ENCODE measurements at places on chromosomes 7 and 10.
A peak's percentile ranks its signal among the peaks of the same experiment; 100 is the strongest.

DNA sequence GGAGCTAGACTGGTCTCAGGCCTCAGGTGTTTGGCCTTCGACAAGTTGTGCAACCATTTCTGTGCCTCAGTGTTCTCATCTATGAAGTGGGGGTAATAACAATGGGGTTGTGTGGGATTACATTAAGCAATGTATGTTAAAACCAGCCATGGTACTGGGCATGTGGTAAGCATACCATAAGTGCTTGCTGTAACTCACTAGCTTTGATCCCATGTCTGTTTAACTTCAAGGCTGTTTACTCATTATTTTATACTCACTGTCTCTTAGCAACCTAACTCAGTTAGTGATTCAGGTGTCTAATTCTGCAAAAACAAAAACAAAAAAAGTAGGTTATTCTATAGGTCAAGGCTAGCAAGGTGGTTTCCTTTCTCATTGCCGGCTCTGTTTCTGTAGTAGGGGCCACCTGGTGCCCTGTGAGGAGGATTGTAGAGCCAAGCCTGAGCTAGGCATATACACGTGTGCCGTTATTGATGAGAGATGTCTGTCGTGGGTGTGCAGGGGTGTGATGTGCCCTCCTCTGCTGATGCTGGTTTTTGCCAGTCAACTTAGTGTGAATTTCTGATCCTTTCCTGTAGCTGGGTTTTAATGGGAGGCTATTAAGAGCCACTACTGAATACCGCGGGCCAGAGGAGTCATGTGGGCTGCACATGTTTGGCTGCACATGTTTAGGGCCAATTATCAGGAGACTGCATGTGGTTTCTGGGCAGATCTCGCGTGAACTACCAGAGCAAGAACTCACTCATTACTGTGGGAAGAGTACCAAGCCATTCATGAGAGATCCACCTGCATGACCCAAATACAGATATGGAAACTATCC, 56.2 kb downstream of the EEPD1 start:
- DNase-seq: no peak

DNA sequence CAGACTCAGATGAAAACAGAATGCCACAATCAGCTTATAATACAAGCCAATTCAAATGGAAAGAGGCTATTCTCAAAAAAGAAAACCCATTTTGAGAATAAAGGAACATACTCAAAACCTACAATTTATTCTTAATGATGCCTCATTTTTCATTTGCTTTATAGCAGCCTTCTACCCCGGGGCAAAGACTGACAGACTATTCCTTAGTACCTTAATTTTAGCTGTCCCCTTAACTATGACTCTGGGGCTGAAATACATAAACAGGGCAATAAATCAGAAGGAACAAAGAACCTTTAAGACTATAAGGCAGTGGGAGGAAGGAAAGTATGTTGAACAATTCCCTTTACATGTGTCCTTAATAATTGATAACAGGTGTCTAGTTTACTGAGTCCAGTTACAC, 76.8 kb downstream of the TMEM106B start:
- DNase-seq: no peak

- no peak for DNase-seq
Measured at GRCh38 chr10:6221192-6221940, 18.6 kb downstream of the PFKFB3 start.

DNA sequence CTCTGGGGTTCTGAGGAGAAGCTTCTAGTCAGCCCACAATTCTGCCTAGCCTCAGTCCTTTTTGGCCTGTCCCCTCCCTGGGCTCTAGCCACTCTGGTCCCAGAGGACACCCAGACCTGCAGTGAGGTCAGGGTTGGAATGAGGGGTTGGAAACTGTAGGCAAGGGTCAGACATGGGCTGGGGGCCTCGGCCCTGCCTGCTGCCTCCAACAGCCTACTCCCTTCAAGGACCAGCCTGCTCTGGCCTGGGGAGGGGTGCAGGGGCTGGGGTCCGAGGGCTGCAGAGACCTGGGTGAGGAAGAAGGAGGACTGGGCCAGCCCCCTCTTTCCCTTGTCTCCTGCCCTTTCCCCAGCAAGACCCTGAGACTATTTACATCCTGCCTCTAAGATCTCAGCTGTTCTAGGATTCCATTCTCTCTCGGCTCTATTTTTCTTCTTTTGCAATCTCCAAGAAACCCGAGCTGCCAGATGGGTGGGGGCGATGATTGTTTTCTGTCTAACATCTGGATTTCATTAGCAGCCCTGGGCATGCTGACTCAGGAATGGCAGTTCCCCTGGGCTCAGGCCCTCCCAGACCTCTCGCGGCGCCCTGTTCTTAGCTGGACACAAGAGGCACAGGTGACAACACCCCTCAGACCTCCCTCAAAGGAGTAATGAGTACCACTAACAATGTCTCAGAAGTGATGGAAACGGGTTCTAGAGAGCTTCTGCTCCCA, 23.1 kb downstream of the ZCCHC24 start:
- DNase-seq: no peak

DNA sequence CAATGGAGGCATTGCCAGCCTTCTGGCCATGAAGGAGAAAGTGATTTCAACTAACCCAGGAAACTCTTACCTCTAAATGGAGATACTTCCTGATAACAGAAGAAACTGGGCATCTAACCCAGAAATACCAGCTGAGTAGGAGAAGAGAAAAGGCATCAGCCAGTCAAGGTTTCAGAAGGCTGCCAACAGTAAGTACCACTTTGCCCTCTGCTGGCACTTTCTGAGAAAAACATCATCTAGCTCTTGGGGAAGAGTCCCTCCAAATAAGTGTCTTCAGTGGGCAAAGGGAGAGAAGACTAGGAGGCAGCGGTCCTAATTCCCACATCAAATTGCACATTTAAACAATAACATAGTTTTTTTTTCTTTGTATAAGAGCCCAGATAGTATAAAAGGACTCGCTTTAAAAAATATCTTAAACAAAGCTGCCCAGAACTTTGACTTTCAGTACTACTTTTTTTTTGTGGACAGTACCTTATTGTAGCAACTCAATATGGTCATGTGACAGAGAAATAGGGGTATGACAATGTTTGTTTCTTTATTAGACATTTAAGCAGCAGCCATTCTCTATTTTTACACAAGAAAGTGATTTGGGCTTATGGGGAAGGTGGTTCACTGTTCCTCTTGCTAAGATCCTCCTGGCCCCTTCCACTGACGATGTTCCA, 157.3 kb downstream of the CTTNBP2 start:
- DNase-seq: no peak

DNA sequence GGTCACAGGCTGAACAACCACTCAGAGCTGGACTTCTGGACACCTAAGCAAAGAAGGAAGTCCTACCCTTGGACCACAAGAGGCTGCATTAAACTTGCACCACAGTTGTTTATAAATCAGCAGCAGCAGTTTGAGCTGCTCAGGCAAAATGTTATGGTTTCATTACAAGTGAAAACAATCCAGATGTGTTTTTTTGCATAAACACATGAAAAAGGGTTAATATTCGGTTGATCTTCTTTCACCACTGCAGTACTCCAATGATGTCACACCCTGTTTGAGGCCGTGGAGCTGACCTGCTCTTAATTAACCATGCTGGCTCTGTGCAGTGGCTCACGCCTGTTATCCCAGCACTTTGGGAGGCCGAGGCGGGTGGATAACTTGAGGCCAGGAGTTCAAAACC, 490.8 kb upstream of the CELF2 start:
- no peak for DNase-seq

DNA sequence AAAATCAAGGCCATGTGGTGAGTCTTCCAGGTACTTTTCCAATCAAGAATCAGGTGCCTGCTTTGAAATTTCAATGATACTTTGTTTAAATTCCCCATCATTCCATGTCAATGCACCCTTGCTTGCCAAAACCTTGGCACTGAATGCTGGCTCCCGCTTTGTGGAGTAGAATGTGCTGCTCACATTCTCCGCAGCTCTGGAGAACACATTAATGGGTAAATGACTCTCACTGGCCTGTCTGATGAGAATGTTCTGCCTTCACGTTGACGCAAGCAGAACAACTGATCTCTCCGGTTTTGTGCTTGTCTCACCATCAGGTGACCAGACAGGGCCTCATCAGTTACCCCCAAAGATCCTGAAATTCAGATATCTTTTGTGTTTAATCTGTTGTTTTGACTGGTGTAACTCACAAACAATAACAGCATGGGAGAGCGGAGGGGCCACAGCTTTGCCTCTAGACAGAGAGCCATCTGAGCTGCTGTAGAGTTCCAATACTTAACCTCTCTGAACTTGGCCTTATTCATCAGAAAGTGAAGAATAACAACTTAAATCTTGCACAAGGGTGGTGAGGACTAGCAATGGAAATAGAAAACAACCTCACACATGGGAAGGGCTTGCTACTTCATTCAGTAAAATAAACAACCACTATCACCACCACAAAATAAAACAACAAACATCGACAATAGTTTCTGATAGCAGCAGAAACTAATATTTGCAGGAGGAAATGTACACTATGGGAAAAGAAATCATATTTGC, 276.9 kb upstream of the IGFBP3 start:
- DNase-seq: no peak

GRCh38 chr7:45088146-45088701, 545 bp downstream of the NACAD start:
- DNase-seq: no peak

DNA sequence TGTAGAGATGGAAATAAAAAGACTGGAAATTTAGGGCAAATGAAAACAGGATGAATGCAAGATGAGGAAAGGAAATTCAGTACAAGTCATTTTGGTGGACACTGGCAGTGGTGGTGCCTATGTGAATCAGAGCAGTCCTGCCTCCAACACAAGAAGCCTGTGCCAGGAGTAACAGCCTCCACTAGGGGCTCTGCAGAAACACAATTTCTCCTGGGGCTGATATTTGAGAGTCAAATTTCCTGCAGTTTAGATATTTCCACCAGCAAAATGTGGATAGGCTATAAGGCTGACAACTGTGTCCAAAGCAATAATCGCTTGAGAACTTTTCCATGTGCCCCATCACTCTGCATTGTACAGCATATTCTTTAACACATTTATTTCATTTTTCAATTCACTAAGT, 4.7 kb upstream of the PLXDC2 start:
- no peak for DNase-seq

DNA sequence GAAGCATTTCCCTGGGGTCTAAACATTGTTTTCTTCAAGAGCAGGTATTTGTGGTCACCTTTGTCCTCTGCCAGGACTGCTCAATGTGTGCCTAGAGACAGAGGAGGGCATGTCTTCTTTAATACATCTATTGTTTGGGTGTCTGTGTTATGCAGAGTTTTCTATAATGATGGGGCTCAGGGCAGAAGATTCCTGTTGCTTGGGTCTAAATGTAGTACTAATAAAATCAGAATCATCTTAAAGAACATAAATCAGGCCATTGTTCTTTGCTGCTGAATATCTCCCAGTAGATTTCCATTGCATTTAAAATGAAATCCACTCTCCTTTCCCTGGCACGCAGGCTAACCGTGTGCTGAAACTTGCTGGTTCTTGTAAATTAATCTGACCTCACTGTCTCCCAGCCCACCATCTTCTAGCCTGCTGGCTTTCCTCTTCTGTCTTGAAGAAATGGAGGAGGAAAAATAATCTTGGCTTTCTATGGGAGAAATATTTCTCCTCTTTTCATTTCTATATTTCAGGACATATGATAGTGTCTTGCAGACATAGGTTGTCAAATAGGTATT, 1396.8 kb downstream of the GATA3 start:
- DNase-seq: no peak

DNA sequence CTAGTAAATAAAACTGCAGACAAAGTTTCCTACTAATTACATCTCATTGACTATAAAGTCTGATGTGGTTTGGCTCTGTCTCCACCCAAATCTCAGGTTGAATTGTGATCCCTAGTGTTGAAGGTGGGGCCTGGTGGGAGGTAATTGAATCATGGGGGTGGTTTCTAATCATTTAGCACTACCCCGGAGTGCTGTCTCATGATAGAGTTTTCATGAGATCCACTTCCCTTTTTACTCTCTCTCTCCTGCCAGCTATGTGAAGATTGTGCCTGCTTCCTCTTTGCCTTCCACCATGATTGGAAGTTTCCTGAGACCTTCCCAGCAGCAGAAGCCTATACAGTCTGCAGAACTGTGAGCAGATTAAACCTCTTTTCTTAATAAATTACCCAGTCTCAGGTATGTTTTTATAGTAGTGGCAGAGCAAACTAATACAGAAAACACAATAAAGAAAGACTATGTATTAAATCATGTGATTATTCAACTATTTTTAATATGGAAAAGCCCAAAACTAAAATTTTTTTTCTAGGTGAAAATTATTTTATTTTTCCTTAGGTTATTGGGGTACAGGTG, 232.1 kb downstream of the FZD1 start:
- no peak for DNase-seq

- no peak for DNase-seq
Measured at GRCh38 chr10:33265621-33266020, 68.8 kb downstream of the NRP1 start.

DNA sequence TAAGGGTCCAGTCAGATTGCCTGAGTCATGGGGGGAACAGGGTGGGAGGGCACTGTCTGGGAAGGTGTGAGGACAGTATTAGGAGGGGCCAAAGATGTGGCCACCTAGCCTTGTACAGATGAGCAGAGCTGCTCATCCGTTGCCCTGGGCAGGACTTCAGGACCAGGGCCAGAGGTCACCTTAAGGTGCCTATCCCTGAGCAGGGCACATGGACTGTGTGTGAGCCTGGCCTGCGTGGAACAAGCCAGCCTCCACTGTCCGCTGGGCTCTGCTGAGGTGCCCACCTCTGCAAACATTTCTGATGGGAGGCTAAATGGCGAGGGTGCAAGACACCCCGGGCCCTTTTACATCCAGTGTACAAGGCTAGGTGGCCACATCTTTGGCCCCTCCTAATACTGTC, 3.4 kb upstream of the OPN1SW start:
- no peak for DNase-seq

- DNase-seq: no peak
Measured at GRCh38 chr7:44564606-44565005, 9.1 kb downstream of the DDX56 start.

- no peak for DNase-seq
Measured at GRCh38 chr10:4740471-4740870, 85.5 kb upstream of the AKR1E2 start.

- DNase-seq: no peak
Measured at GRCh38 chr7:139774376-139774775, 3.4 kb downstream of the HIPK2 start.

- no peak for DNase-seq
Measured at GRCh38 chr7:122652876-122653275, 46.0 kb downstream of the RNF133 start.

DNA sequence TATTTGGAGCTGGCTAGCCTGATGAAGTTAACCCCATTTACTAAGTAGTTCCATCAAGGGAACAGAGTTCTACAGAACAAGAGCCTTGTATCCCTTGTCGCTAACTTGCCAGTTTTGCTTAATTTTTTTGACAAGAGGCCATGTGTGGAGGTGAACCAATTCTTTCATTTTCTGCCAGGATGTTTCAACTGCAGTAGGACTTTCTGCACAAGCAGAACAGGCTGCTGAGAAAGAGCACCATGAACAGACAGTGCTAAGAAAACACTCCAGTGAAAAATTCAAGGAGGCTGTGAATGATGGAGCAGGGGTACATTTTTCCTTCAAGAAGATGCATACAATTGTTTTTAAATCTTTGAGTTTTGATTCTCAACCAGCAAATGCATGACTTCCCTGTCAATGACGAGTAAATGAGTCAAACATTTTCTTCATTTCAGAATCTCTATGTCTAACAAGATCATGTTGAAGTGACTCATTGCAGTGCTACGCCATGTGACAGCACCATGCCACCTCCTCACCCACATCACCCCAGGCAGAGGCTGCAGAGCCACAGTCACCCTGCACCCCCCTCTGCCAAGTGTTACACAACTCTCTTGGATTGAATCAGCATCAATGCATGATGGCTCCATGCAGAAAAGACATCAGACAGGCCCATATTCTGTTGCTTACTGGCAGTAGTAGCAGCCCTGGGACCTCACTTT, 193.1 kb downstream of the COBL start:
- peak; percentile 6 for DNase-seq

- DNase-seq: no peak
Measured at GRCh38 chr10:110252151-110252550, 44.7 kb downstream of the MXI1 start.

- DNase-seq: no peak
Measured at GRCh38 chr10:13637303-13637856, 50.6 kb downstream of the PRPF18 start.
